Cardiac fibroblast (primary cell): ENCODE measurements at places on chromosomes 11 and 22.
A peak's percentile ranks its signal among the peaks of the same experiment; 100 is the strongest.

DNA sequence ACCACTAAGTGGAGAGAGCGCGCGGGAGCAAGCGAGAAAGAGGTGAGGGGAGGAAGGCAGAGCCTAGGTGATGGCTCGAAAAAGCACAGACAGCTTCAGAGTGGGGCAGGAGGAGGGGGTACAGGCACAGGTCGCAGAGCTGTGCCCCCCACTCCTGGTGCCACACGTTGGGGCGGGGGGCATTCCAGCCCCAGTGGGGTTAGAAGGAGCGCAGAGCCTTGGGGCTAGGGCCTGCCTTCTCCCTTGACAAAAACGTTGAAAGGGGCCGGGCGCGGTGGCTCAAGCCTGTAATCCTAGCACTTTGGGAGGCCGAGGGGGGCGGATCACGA, 41.6 kb upstream of the ISX start:
- DNase-seq: no peak

- DNase-seq: peak; percentile 94
Observed at GRCh38 chr11:73177778-73178539, 35.8 kb upstream of the FCHSD2 start.

GRCh38 chr11:75582895-75583717, 21.1 kb downstream of the SERPINH1 start:
- peak; percentile 62 for DNase-seq

GRCh38 chr11:114095899-114096298, 36.4 kb downstream of the ZBTB16 start:
- no peak for DNase-seq

DNA sequence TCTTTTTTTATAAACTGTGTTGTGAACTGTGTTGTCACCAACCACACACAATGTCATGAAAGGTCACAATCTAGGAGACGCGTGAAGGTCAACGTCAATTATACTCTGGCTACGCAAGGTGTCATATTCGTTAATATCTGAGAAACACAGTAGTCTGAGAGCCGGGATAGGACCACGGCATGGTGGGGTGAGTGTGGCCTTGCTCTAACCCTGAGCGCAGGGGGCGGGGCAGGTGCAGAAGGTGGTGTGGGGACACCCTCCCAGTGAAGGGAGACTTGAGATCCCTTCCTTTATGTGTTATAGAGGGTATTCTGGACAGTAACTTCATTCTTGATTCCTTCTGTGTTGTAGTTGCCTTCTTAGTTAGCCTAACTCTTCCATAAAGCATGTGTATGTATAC, 883.0 kb downstream of the OPCML start:
- no peak for DNase-seq

- DNase-seq: no peak
Observed at GRCh38 chr22:41770715-41771468, 29.6 kb upstream of the CCDC134 start.

GRCh38 chr22:39422101-39422500, 22.5 kb downstream of the TAB1 start:
- DNase-seq: no peak

GRCh38 chr11:12525466-12526055, 148.2 kb downstream of the PARVA start:
- no peak for DNase-seq

- peak; percentile 20 for DNase-seq
Observed at GRCh38 chr22:17198170-17199002, 20.8 kb downstream of the ADA2 start.

DNA sequence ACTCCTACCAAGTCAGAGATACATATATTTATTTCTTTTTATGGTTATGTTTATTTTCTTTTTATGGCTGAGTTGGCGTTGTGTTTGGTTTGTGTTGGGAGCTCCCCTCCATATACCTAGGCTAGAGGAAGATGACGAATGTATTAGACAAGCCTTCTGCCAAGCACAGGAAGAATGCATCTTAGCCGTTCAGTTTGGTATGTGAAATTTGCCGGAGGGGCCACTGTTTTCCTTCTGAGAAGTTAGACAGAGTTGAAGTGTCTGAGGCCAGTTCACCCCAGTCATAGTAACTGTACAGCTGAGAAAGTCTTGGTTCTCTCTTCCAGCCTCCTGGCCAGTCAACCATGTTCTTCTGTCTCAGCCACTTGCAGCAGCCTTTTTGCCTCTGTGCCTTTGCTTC, 29.8 kb downstream of the TEAD1 start:
- DNase-seq: peak; percentile 76

GRCh38 chr11:134571301-134571700, 159.3 kb upstream of the B3GAT1 start:
- no peak for DNase-seq

DNA sequence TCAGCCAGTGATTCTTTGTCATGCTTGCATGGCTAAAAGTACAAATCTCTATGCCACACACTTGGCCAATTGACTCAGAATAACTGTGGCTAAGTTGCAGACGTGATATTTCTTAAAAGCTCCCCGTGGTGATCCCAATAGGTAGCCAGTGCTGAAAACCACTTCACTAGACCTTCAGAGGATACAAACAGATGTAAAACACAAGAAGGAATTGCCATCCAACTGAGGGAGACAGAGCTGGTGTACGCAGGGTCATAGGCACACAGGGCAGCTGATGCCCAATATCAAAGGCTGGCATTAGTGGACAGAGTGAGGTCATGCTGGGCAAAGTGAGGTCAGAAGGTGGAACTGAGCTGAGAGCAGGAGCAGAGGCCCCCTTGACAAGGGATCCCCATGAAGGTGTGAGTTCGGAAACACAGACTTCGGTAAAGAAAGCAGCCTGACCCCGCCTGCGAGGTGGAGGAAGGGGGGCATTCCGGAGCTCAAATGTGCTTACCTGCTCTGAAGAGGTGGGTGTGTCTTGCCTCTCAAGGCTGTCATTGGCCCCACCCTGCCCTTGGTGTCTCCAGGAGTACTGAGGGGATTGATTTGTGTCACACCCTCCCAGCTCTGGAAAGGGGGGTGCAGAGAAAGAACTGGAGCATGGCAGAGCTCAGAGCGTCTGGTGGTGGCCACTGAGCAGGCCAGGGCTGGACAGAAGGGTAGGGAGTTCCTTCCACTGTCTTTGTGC, 344.9 kb upstream of the B3GAT1 start:
- no peak for DNase-seq

- no peak for DNase-seq
Observed at GRCh38 chr22:32269316-32269715, 14.2 kb upstream of the SLC5A4 start.

- DNase-seq: no peak
Observed at GRCh38 chr11:1644601-1645356, 15.2 kb downstream of the KRTAP5-5 start.

DNA sequence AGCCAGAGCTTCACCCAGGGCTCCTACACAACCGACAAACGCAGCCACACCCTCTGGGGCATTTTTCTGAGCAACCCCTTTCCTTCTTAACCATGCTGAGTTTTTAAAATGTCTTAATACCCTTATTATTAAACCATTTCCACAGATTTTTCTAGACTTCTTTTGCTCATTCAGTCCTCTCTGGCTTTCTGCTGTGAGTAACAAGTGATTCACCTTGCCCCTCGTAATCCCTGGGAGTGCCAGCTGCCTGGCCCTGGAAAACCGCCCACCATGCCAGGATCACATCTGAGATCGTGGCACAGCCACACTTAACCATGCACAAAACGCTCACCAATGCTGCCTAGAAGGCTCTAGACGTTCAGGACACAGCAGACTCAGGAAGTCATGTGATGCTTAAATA, 25.4 kb downstream of the YPEL1 start:
- peak; percentile 12 for DNase-seq

GRCh38 chr22:47119181-47119580, 356.7 kb downstream of the TBC1D22A start:
- DNase-seq: no peak

- no peak for DNase-seq
Observed at GRCh38 chr11:121383716-121384115, 68.4 kb upstream of the SORL1 start.

GRCh38 chr22:47818496-47818895, 1056.0 kb downstream of the TBC1D22A start:
- no peak for DNase-seq
